ENCODE measurements at places on chromosomes 5 and 9. TPM values are rescaled to one million over a fixed set of nuclear protein-coding genes. Genes with fewer than 3 reads are reported as not detected.

SMIM32 gene
- polyA plus RNA-seq = 0.14 TPM

ACTBL2 gene
- polyA plus RNA-seq = not detected

ZNF622 gene
- polyA plus RNA-seq = 8.9 TPM

FREM1 gene
- polyA plus RNA-seq = 3.1 TPM

PPP3R2 gene
- polyA plus RNA-seq = not detected

C9 gene
- not detected for polyA plus RNA-seq

Measured in H1 (cell line).